Muscle of back (tissue), 13 donors: ENCODE measurements at places on chromosomes 4 and X. TPM values are rescaled to one million over a fixed set of nuclear protein-coding genes. Genes with fewer than 3 reads are reported as not detected.

- no peak for DNase-seq
Measured at GRCh38 chr4:63371001-63371400, 1038.2 kb downstream of the TECRL start.

- no peak for DNase-seq
Measured at GRCh38 chrX:26649534-26649933, 433.6 kb downstream of the MAGEB5 start.

GRCh38 chr4:76783836-76784235 lies 114.1 kb downstream of the SOWAHB start:
- DNase-seq = no peak

- DNase-seq = no peak
Measured at GRCh38 chr4:109699553-109700225, 3.6 kb downstream of the CASP6 start.

- no peak for DNase-seq
Measured at GRCh38 chrX:124392794-124393193, 46.4 kb downstream of the SH2D1A start.

DNA sequence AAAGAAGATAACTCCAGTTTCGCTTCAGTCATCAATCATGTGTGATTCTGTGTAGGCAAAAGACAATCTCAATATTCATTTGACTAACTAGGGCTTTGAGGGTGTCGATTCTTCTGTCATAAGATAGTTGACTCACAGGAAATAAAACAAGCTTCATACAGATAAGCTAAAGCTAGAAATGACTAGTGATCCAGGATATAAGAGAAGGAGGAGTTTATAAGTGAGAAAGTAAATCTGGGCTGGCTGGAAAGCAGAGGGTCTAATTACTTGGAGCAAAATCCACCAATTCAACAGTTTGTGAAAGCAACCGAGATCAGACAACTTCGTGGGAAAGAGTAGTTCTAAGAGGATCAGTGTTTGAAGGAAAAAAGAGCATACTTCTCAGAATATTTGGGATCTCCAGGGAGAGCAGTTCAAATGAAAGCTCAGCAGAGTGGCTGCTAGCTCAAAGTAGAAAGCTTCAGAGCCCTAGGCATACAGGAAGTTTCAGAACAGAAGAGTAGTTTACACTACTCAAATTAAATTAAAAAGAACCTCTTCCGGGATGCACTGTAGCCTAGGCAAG lies 429.3 kb downstream of the INPP4B start:
- peak; percentile 16 for DNase-seq

GRCh38 chrX:45324941-45325340 lies 124.3 kb upstream of the DIPK2B start:
- DNase-seq = no peak

DNA sequence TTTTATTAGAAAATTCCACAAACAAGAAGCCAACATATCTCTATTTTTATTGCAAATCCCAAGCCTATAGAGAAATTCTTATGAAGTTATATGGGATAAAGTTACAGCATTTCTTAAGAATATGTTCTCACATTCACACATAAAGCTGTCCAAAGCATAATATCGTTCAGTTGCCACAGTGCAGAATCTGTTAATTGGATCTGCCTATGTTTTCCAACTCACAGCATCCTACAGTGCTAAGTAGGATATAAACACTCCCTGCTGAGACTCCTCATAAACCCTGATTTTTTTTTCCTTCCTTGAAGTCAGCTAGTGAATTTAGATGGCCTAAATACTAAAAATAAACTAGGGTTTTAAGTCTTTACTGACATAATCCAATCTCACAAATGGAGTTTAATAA lies 307.9 kb downstream of the PDGFC start:
- DNase-seq = no peak

GRCh38 chr4:127484117-127484516 lies 148.6 kb upstream of the INTU start:
- DNase-seq = no peak

GRCh38 chr4:38914854-38915253 lies 47.2 kb downstream of the FAM114A1 start:
- no peak for DNase-seq

GRCh38 chr4:28310926-28311325 lies 1450.3 kb downstream of the STIM2 start:
- DNase-seq = no peak

GRCh38 chr4:147860960-147861359 lies 129.1 kb downstream of the ARHGAP10 start:
- no peak for DNase-seq

DNA sequence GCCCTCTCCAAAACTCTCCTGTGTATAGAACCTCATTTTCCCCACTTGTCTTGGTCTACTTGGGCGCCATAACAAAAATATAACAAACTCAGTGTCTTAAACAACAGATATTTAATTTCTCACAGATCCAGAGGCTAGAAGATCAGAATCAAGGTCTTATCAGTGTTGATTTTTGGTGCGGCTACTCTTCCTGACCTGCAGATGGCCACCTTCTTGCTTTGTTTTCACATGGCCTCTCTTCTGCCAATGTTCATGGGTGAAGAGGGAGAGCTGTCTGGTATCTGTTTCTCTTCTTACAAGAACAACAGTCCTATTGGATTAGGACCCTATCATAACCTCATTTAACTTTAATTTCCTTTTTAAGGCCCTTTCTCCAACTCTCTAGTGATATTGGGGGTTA lies 177.3 kb downstream of the PABPC4L start:
- DNase-seq = peak; percentile 1

DNA sequence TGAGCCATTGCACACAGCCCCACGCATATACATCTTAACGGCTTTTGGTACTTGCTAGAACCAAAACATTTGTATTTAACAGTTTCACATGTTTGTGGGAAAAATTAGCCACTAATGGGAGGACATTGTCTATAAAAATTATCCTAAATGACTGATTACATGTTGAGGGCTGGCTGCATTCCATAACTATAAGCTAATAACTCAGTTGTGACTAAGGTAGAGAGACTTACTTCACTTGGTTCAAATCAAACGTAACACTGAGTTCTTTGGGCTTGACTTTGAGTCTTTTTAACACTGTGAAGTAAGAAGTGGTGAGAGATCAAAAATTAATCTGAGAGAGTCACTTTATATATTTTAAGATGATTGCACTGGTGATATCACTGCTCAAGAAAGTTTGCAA lies 47.9 kb upstream of the PGRMC2 start:
- DNase-seq = no peak

GRCh38 chr4:70197842-70198241 lies 2.3 kb downstream of the ODAM start:
- no peak for DNase-seq

- DNase-seq = no peak
Measured at GRCh38 chrX:12315526-12315925, 177.3 kb downstream of the FRMPD4 start.

- DNase-seq = peak; percentile 31
Measured at GRCh38 chr4:2768921-2769336, 12.8 kb upstream of the TNIP2 start.

GRCh38 chr4:113502476-113502875 lies 259.1 kb downstream of the CAMK2D start:
- no peak for DNase-seq

DNA sequence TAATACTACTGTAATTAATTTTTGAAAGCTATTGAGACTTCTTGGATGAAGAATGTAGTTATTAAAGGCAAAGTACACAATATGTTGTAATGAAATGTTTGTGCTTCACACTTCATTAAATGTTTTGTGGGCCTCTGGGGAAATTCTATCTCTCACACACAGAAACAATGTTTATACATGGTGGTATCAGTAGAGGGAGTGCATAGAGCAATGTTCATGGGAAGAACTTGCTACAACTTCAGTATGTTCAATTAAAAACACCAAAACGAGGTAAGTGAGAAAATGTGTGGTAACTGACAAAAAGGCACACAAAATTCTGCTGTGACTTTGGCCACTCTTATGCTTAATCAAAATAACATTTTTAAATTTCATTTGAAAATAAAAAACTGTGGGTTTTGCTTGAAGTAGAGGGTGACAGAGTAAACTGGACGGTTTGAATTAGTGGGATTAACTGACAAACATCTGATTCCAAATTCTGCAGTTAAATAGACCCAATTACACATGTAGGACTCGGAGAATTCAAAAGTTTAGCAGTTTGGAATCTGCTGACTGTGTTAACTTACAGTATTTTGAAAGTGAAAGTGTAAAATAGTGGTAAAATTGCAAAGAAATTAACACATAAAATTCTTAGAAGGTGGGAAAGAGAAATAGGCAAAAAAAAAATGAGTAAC lies 111.4 kb upstream of the TTC29 start:
- DNase-seq = peak; percentile 31

GRCh38 chrX:144791298-144791697 lies 456.0 kb upstream of the SPANXN1 start:
- no peak for DNase-seq

DNA sequence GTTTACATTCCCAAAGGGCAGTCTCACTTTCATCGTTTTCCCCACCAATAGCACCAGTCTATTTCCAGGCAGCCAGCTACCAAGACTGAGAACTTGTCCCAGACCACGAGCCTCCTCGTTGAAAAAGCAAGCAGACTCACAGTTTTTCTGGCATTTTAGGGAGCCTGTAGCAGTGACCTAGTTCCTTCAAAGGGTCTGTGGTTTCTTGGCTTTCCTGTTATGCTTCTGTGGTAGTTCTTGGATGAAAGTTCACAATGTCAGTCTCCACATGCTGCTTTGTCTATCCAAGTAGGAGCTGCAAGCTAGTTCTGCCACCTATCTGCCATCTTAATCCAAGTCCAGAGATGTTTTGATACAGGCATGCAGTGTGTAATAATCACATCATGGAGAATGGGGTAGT lies 151.6 kb upstream of the ZC4H2 start:
- no peak for DNase-seq

DNA sequence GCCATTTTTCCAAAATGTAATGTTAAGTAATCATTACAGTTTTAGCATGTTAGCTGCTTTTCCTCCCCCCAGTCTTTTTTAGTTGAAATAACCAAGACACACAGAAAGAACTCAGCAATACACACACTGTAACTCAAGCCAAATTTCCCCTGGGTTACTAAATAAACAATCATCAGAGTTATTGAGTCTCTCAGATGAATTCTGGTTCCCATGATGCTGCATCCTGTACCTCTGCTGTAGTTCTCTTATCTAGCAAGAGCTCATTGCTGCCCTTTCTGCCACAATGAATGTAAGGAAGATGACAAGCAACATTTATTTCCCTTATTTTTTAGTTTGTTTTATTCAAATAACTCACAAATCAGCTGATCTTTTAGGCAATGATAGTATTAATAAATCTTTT lies 185.1 kb downstream of the ARHGAP6 start:
- DNase-seq = no peak

DNA sequence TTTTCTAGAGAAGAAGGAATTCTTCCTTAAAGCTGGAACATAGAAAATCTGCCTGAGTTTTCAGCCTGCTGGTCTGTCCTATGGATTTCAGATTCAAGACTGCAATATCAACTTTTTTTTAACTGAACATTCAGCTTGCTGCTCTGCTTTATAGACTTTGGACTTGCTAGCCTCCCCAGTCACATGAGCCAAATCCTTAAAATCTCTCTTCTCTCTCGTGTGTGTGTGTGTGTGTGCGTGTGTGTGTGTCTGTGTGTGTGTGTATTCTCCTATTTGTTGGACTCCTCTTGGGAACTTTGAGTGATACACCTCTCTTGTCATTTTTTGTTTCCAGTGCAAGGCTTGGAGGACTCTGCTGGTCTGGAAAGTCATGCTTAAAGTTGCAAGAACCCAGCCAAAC lies 6.8 kb upstream of the TBC1D19 start:
- no peak for DNase-seq

- no peak for DNase-seq
Measured at GRCh38 chr4:170242471-170242870, 152.7 kb upstream of the AADAT start.

- DNase-seq = peak; percentile 68
Measured at GRCh38 chr4:81631958-81632441, 160.3 kb upstream of the RASGEF1B start.

GRCh38 chr4:13160920-13161319 lies 323.2 kb downstream of the RAB28 start:
- DNase-seq = no peak

DNA sequence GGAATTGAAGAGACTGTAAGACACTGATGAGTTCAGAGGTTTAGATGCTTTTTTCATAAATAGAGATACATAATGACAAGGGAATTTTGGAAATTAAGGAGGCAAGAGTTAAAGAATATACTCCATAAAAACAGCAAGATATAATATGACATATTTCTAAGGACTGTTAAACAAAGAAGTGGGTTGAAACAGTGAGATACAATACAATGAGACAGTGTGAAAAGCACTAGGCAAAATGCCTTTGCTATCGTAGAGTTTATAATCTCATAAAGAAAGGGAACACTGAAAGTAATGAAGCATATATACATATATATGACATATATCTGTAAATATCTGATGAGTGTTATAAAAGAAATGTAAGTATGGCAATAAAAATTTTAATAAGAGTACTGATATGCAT lies 1496.2 kb downstream of the TECRL start:
- DNase-seq = no peak

DNA sequence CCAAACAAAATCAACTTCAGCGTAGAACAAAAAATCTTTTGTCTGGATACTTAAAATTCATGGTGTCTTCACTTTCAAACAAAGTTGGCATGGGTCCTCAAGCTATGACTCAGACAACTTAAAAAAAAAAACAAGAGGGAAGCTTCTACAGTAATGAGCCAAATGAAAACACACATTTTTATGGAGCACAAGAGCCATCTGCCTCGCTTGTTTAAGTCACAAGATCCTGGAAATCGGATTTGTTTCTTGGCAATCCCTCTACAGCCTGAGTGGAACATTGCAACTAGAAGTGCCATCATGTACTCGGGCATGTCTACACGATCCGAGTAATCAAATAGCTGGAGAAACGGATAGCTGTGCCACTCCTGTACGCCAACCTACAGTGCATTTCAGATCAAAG lies 22.6 kb downstream of the LAMP2 start:
- peak; percentile 11 for DNase-seq

DNA sequence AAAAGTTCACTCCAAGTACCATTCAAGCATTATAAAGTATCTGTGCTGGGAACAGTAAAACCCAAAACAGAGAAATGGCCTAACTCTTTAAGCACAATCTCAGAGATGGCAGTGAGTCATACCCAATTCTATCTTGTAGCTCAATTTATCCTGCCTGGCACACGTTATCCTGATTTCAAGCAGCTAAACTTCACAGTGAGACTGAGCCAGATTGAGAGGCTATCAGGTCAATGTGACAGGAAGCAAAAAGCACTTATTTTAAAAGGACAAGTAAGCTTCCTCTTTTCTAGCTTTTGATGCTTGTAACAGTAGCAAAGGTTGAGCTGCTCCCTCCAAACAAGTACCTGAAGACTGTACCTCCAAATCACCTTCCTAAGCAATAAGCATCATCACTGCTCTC lies 324.9 kb downstream of the NAF1 start:
- no peak for DNase-seq

LANCL3 gene
- polyA plus RNA-seq = 0.44 TPM

TADA2B gene
- polyA plus RNA-seq = 22.7 TPM

GLRA2 gene
- polyA plus RNA-seq = 0.07 TPM

TMPRSS11E gene
- not detected for polyA plus RNA-seq

RNF128 gene
- polyA plus RNA-seq = not detected

ERVMER34-1 gene
- polyA plus RNA-seq = 0.31 TPM

ZC4H2 gene
- polyA plus RNA-seq = 14.5 TPM

PAPSS1 gene
- polyA plus RNA-seq = 56.6 TPM
